LoVo (cell line): ENCODE measurements at places on chromosomes 2 and 18.

DNA sequence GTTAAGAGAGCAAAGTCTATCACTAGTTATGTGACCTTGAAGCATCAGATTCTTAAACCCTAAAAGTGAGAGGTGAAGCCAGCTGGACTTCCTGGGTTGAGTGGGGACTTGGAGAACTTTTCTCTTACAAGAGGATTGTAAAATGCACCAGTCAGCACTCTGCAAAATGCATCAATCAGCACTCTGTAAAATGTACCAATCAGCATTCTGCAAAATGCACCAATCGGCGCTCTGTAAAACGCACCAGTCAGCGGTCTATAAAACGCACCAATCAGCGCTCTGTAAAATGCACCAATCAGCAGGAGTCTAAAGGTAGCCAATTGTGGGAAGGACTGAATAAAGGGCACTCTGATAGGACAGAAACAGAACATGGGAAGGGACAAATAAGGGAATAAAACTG is 291.6 kb upstream of the FAM98A start:
- DNase-seq: no peak

GRCh38 chr2:150595803-150596470 is 108.5 kb upstream of the RND3 start:
- no peak for DNase-seq

DNA sequence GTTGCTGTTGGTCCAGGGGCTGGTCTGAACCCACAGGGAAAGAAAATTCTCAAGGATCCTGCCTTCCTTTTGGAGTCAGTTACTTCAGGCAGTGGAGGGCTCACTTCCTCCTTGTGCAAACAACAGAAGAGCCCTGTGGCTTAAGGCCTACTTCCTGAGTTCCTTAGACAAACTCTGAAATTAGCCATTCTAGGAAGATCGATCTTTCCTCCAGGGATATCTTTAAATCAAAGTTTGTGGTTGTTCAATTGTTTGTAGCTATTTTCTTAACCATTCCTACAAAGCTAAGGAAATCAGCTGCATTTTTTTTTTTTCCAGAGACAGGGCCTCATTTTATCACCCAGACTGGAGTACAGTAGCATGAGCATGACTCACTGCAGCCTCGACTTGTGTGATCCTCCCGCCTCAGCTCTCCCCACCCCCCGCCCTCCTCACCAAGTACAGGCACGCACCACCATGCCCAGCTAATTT is 156.0 kb downstream of the TANC1 start:
- peak; percentile 67 for DNase-seq

- DNase-seq: peak; percentile 2
These were observed 389.0 kb downstream of the SOX11 start for GRCh38 chr2:6080932-6081753.

GRCh38 chr18:35407871-35408481 is 30.8 kb upstream of the ZNF396 start:
- DNase-seq: peak; percentile 79

DNA sequence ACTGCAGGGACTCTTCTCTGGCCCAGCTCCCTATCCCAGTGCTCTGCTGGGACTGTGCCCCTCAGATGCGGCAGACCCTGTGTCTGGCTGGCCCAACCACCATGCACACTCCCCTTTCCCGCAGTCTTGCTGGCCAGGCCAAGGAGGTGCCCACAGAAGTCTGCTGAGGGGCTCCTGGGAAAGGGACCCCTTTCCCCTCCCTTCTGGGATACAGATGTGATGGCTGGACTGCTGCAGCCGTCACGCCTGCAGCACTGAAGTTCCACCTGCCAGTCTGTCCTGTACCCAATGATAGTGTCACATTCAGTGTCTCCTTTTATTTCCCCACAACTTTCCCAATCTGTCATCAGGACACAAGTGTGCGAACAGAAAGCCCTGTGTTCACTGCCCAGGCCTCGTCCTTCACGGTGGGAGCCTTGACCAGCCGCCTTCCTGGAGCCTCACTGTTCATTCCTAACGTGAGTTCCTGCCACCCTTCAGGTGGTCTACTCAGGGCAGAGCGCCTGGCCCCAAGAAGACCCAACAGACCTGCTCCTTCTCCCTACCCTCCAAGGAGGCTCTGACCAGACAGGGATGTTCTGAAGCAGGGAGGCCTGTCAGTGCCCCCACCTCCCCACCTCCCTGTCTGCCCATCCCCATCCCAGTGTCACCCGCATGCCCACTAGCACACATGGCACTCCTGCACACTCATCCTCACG is 47.1 kb downstream of the ANKMY1 start:
- no peak for DNase-seq

DNA sequence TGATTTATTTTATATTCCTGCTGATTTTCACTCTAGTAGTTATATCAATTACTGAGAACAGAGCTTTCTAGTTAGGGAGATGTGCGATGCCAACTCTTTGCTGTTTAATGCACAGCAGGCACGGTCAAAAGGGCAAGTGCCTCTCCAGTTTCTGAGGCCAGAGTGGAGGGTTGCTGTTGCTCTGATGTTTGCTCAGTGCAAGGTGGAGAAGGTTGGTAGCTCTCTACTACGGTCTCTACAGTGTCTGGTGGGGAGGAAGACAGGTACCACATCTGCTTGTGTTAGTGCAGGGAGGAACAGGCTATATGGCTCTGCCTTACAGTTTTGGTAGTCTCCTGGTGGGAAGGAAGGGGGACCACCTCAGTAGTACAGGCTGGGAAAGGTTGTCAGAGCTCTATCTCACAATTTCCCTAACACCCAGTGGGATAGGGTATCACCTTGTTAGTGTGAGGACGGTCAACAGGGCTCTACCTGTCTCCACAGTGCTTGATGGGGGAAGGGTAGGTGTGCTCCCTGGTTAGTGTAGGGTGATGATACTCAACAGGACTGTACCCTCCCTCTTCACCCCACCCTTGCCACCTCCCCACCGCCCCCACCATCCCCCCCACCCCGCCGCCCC is 85.9 kb downstream of the FANCL start:
- DNase-seq: no peak

- no peak for DNase-seq
These were observed 20.6 kb downstream of the IL1F10 start for GRCh38 chr2:113088213-113088992.
